BE2C (cell line): ENCODE measurements at places on chromosomes 5 and 9.
A peak's percentile ranks its signal among the peaks of the same experiment; 100 is the strongest.

DNA sequence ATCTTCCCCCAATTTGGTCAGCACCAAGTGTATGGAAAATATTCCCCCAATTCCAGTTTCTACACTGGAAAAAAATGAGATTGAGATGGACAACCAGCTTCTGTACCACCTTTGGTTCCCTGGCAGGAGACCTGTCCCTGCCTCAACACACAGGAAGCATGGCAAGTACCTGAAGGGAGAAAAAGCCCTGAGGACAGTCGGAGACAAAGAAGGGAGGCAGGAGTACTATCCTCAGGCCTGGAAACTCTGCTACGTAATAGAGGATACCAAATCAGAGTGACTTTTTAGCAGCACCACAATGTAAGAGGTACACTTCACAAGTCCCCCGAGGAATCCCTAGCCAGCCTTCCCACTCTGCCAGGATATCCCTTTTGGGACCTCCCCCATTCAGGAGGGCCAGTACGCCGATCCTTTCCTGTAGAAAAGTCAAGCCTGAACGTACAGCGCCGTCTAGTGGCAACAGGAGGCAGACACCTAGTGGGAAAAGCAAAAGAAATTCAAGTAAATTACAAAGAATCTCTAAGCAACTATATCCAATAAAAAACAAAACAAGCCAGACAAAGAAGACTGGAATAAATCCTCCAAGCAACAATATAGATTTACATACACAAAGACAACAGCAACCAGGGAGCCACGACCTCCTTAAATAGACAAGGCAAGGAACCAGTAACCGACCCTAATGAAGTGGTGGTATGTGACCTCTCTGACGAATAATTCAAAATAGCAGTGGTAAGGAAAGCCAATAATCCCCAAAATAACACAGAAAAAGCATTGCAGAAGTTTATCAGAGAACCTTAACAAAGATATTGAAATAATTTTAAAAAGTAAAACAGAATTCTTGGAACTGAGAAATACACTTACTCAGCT, 63.3 kb upstream of the SLCO6A1 start:
- peak; percentile 74 for DNase-seq

DNA sequence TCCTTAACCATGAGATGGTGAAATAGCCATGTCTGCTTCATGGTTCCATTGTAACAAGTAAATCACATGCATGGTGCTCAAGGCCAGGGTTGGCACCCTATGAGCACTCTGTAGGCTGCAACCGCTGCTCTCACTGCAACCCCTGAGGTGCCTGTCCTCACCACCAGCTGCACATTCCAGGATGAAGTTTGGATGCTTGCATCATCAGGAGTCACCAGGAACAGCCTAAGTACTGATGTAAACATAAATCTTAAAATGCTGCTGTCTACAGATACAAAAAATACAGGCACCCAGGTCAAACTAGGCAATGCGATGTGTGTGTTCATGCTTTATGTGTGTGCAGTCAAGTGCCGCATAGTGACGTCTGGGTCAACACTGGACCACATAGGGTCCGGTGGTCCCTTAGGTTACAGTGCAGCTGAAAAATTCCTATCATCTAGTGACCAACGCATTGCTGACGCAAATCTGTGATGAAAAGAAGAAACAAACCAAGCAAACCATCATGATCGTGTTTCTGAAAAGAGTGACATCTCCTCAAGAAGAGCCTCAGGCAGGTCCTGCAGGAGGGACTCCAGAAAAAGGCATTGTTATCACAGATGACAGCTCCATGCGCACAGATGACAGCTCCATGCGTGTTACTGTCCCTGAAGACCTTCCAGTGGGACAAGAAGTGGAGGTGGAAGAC, 234.8 kb downstream of the AUH start:
- DNase-seq = no peak

GRCh38 chr9:8382777-8383527, 583.4 kb upstream of the DMAC1 start:
- no peak for DNase-seq

DNA sequence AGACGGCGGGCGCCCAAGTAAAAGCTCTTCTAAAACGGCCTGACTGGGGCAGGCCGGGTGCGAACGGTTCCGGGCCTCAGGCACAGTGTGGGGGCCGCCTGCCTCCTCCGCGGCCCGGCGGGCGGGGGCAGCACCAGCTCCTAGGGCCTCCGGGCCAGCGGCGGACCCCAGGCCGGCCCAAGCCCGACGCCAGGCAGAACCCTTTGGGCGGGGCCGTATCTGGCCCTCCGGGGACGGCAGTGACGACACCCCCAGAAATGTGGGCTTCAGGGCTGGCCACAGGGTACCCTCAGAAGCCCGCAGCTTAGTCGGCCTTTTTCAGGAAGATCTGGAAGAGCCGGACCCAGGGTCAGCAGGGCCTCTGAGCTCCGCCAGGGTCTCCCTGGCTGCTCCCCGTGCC, 4.0 kb downstream of the LTC4S start:
- DNase-seq = no peak

- no peak for DNase-seq
These were observed 4.6 kb downstream of the SIT1 start for GRCh38 chr9:35646153-35646532.

- DNase-seq = no peak
These were observed 357.3 kb downstream of the SPOCK1 start for GRCh38 chr5:137141779-137142178.

- no peak for DNase-seq
These were observed 174.8 kb downstream of the FAM114A2 start for GRCh38 chr5:153863951-153864350.

- DNase-seq = no peak
These were observed 233.9 kb upstream of the RPS23 start for GRCh38 chr5:82512025-82512424.

GRCh38 chr9:127505396-127506116, 54.2 kb downstream of the LRSAM1 start:
- DNase-seq = peak; percentile 73

DNA sequence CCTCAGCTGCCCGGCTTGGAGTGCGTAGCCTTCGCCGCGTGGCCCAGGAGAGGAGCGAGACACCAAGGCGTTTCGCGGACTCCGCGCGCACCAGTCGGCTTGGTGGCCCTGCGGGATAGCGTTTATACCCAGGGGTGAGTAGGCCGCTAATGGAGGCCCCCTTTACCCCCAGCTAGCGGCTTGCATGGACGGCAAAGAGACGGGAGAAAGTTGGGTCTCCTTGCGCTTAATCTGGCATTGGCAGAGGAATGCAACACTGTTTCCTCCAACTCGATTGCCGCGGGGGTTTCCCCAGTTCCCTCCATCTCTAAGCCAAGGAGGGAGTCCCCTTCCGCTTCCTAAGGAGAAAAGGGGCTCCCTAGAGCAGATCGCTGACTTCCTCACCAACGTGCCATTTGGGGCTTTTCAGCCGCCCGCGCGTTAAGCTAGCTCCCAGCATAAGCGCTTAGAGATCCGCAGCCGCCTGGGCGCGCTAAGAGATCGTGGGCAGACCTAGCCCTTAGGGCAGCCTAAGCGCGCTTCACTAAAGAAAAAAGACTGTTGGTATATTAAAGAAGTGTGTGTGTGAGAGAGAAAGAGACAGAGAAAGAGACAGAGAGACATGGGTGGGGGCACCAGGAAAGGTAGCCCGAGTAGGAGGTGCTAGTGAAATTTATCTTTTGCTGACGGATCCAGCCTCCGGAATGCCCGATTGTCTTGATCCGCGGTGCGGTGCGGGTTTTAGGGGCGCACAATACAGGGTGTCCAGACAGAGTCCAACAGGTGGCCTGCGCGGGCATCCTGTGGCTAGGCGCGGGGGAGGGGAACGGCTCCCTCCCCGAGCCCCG, 597.9 kb upstream of the SGCD start:
- no peak for DNase-seq

DNA sequence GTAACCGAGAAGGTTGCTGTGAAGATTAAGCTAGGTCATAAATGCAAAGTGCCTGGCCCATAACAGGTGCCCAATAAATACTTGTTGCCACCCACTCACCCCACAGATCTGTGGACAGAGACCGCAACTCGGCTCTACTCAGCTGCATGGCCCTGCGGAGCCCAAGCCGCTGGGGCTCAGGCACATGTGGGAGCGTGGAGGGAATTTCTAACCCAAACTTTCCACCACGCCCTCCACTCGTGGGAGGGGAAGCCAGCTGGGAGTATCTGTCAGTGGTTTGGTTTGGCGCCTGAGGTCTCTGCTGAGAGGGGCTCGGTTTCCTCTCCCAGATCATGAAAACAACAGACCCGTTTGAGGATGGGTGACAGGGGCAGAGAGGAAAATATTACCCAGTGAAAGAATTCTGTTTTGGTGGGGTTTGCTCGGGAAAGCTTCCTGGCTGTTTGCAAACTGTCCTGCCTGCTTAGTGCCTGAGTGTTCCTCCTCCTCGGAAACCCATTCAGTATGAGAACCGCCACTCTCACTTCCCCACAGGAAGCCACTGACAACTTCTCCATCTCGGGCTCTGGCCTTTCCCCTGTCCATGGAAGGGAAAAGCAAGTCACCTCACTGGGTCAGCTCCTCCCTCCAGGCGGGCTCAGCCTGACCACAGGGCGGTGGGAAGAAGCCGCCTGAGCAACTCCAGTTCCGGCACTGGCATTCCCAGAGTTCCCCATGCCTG, 60.1 kb downstream of the RGS3 start:
- no peak for DNase-seq

- no peak for DNase-seq
These were observed 58.0 kb downstream of the COL23A1 start for GRCh38 chr5:178532236-178532635.

GRCh38 chr5:107282061-107282460, 388.7 kb downstream of the EFNA5 start:
- no peak for DNase-seq

GRCh38 chr9:4443439-4443838, 46.8 kb upstream of the SLC1A1 start:
- DNase-seq = no peak

GRCh38 chr5:150541895-150542294, 34.0 kb downstream of the NDST1 start:
- no peak for DNase-seq

- peak; percentile 37 for DNase-seq
These were observed 218.1 kb downstream of the CETN3 start for GRCh38 chr5:90191352-90192045.

GRCh38 chr9:19379697-19380046, 364 bp downstream of the RPS6 start:
- no peak for DNase-seq

DNA sequence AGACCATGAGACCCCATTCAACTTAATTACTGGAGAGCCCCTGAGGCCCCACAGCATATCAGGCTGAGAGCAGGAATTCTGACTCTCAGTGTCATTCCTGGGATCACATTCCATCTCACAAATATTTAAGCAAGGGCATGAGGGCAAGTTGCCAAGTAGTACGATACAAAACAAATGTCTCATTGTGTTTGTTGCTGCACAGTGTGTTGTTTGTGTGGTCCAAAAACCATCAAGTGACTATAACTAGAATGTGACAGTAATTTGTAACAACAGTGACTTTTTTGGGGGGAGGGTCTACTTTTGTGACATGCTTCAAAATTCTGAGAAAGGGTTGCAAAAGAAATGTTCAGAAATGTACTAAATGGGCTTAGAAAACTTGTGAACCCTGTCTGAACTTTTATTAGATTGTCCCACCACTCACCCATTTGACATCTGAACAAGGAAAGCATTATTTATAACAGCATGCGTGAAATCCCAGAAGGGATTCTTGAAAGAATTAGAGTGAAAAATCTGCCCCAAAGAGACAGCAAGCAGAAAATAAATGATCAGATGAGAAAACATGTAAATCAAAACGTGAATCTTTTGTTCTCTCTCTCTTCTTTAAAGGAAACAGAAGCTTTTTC, 347.0 kb downstream of the NTRK2 start:
- DNase-seq = no peak

DNA sequence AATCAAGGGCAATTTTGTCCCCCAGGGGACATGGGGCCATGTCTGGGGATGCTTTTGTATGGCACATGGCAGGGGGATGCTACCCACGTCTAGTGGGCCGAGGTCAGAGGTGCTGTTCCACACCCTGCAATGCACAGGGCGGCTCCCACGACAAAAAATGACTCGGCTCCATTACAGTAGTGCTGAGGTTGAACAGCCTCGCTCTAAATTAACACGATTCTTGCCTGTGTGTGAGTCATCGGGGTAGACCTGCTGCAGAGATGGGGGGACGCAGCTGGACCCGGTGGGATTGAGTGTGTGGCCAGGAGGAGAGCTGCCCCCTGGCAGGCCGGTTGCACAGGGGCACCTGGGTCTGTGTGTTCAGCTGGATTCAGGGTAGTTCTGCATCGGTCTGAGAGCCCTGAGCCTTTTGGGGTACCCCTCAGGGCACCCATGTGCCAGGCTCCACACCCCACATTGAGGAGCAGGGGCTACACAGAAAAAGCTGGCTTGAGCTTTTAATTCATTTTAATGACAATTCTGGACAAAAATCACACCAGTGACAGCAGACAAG, 20.0 kb upstream of the COL5A1 start:
- peak; percentile 3 for DNase-seq

- peak; percentile 71 for DNase-seq
These were observed 196.5 kb upstream of the TBCA start for GRCh38 chr5:77972469-77973252.

GRCh38 chr5:37272511-37272910, 23.3 kb upstream of the CPLANE1 start:
- DNase-seq = no peak

DNA sequence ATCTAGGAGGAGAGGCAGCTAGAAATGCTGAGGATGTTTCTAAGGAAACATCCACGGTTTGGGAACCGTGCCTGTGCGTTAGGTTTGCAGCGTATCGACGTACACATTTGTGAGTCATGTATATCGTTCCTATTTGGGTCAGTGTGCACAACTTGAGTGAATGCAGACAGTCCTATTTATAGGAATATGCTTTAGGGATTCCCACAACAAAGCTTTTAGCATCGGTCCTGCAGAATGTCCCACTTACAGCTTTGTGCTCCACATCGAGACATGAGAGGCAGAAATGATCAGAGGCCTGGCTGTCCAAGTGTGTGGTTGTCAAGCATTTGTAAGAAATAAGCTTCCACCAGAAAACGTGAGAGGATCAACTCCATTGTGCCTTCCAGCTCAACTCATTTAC, 1282.7 kb upstream of the WWC1 start:
- DNase-seq = no peak

DNA sequence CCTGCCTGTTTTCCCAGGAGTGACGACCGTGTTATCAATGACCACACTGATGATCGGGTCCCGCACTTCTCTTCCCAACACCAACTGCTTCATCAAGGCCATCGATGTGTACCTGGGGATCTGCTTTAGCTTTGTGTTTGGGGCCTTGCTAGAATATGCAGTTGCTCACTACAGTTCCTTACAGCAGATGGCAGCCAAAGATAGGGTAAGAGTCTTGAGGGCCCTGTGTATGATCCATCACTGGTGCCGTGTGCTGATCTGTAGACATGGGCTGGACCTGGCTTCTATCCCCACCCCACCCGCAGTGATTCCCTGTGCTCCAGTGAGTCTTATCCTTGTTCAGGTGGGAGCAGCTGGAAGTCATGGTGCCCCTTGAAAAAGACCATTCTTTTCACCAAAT, 26.0 kb downstream of the GABRP start:
- peak; percentile 32 for DNase-seq
